ENCODE measurements at places on chromosomes 3 and 15.

DNA sequence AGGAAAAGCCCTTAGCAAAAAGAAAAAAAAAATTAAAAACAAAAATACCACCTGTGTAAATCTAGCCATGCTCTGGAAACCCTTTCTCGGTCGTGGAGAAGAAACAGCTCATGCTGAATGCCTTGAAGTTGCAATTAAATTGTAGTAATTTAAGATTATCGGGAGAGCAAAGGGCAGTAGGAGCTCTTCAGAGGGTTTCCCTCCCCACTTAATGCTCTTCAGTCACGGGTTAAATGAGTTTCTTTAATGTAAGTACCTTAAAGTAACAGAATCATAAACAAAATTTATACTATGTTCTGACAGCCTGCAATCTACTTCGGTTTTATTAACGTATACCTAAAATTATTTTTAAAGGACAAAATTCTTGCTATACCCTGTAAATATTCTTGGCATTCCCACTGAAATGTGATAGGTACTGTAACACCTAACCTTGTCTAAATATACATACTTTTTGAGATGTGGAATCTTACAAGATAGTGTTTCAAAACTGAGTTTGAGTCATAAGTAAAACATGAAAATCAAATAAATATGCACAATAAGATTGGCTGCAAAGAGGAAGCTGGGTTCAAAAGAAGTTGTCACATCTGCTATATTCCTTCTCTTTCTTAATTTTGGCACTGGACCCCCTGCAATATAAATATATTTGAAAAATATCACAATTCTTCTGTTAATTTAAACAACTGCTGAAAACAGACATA lies 5.3 kb downstream of the FOXP1 start:
- DNase-seq = no peak

GRCh38 chr15:73620078-73620477 lies 13.1 kb downstream of the NPTN start:
- DNase-seq = no peak

- DNase-seq = no peak
Measured at GRCh38 chr15:64464276-64465005, 4.1 kb downstream of the ZNF609 start.

DNA sequence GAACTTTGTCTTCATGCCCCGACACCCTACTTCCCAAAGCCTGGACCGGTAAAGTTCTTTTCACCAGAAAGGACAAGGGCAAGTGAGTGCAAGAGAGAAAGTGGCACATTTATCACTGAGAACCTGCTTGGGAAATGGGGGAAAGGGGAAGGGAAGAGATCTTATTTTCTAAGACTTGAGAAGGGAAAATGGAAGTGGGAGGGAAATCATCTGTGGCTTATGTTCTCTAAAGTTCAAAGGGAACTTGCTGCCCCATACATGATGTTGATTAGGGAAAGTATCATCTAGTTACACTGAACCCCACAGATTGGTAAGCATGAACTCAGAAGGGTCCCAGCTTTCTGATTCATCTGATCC lies 199.5 kb upstream of the LPP start:
- no peak for DNase-seq

DNA sequence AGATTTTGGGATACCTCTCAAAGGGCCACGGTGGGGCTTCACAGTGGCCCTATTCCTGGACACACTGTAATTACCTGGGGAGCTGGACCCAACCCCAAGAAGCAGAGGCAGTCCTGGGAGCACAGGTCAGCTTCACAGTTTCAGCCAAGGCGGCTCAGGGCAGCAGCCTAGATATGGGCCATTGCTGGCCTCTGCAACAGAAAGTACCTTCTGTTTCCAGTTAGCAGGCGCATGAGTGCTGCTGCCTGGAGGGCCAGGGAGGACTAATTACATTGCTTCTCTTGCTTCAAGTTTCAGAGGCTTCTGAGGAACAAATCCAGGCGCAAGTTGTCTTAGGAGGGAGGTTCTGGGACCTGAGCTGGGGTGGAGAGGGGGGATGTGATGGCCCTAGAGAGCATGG lies 13.5 kb upstream of the DUSP7 start:
- no peak for DNase-seq

DNA sequence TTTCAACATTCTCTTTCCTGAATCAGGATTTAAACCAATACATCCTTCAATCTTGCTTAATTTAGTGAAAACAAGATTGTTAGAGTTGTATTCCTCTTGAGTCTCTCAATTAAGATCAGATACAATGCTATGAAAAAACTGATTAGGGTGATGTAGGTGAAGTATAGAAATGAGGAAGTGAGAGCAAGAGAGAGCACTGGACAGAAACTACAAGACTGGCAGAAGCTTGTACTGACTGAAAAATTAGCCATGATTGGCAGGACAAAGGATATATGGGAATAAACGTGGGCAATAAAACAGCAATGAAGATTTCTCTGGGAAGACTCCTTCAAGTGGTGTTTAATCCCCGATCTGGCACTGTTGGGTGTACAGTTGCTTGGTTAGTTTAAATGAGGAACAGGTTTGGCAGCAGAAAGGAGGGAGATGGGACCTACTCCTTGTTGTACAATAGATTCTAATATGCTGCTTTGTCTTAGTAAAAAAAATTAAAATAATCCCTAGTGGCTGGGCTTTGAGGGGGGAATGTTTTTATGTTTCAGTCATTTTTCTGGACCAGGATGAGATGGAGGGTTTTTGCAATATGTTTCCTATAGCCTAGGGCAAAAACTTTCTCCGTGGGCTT lies 252.7 kb downstream of the SLC9A9 start:
- no peak for DNase-seq

Data from WTC11 (cell line).